Activated CD4-positive, alpha-beta T cell treated with anti-CD3 and anti-CD28 coated beads, Interleukin-2, Interleukin-4, amounts not matched to agents 100 ng/mL and 50 ng/mL, durations not matched to agents 16 hours and 8 hours (primary cell): ENCODE measurements at places on chromosomes 11 and 22.

- DNase-seq: no peak
These were observed 284.5 kb downstream of the LARGE1 start for GRCh38 chr22:33635766-33636165.

- DNase-seq: peak; percentile 65
These were observed 13.1 kb upstream of the UCP2 start for GRCh38 chr11:73995731-73996130.

GRCh38 chr11:128579798-128580504 is 7.4 kb downstream of the ETS1 start:
- DNase-seq: peak; percentile 75

DNA sequence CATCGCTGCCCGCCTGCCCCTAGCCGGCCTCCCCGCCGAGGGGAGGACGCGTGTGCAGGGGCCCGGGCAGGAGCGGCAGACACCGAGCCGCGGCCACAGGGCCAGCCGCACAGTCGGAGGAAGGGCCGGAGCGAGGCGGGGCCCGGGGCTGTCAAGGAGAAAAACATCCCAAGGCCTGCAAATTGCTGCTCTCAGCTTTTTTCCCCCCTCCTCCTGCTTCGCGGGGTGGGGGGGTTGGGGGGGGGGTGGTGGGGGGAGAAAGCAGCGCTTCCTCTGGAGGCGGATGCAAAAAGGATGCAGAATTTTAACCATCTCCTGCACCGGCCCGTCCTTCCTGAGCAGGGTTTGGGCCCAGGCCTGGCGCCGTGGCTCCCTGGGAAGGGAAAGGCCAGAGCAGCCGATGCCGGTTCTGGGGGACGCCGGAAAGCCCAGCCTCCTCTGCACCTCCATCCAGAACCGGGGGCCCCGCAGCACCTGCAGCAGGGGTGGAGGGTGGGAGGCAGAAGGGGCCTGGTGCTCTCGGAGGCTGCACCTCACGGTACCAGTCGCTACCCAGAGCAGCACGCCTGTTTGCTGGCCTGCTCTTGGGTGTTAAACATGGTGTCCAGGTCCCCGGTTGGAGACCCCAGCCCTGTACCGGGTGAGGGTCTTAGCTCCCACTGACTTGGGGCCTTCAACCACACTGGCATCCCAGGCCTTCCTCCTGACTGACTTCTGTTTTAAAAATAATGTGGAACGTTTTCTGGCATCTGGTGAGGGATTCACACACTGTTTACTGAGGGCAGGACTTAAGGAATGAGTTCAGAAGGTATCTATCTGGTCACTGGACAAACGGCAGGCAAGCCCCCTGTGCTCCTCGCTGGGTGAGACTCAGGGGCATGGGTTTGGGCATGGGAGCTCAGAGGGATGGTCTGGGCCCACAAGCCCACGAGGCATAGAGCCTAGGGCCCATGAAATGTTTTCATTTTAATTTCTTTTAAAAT is 77.4 kb upstream of the WNT7B start:
- DNase-seq: peak; percentile 30

DNA sequence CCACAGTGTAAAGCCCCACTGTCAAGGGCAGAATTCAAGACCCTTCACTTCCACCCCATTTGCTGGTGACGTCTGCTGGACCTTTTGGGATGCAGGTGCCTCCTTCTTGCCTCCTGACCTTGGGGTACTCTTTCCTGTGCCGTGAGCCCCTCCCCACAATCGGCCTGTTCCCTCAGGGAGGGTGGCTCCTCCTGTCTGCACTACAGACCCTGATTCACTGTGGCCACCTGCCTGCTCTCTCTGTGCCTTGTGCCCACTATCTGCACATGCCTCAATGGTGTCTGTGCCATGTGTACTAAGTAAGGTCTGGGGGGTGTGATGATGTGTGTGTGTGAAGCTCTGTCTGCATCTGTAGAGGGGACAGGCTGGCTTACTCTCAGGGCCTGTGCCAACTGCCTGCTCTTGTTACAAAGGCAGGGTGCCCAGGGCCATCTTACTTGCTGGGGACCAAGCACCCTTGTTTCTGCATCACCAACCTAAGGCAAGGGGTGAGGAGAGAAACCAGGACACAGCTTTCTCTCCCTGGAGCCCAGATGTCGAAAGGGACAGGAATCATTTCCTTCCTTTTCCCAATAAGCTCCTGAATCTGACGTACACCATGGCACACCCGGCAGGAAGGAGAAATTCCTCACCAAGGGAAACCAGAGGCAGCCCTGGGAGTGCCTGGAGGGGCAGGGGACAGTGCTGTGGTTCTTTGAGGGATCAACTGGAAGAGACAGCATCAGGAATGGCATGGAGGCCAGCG is 3.7 kb downstream of the PPM1F start:
- no peak for DNase-seq

DNA sequence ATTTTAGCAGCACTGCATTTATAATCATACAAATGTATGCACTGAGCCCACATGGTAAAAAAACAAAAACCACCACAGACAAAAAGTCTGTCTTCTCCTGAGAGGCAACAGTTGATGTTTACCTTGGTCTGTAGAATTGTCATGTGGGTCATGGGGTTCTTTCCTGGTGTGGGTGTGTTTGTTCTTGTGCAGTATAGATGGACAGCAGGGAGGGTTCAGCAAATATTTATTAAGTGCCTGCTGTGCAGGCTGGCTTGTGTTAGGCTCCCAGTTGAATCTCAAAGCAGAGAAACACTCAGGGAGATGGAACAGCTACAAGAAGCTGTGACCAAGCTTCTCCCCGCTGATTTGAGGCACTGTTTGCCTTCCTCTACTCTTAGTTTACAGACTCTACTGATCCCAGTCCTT is 82.2 kb downstream of the PISD start:
- no peak for DNase-seq

- DNase-seq: no peak
These were observed 818.6 kb downstream of the FAM181B start for GRCh38 chr11:81915045-81915444.

DNA sequence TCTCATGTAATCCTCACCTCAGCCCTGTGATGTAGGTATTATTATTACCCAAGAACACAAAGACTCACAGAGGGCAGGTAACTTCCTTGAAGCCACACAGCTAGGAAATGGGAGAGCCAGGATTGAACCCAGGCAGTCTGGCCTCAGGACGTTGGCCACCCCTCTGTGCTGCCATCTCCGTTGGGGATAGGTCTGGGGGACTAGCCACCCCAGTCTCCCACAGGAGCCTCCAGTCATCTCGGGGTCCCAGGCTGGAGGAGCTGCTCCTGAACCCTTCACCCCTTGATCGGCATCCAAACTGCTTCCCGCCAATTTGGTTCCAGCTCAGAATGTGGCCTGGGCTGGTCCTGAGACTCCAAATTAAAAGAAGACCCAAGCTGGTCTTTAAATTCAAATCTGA is 10.4 kb upstream of the TCF20 start:
- DNase-seq: no peak

GRCh38 chr11:66835768-66836405 is 7.4 kb upstream of the RCE1 start:
- DNase-seq: no peak

DNA sequence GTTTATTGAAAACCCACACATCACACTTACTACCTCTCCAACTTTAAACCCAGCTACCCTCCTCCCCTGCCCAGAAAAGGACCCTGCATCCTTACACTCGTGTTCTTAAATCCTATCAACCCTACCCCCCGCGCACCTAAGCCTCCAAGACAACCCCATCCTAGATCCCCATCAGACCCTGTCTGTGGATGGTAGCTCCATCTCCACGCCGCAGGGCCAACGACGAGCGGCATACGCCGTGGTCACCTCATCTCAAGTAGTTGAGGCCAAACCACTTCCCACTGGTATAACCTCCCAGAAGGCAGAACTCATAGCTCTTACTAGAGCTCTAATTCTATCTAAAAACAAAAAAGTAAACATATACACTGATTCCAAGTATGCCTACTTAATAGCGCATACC is 9.4 kb upstream of the OR56A3 start:
- DNase-seq: no peak

GRCh38 chr11:73308003-73308960 is at the start of gene ARHGEF17:
Gene ARHGEF17, plus strand, starts transcription at chr11:73308276. Its CDS starts 363 bp downstream, at chr11:73308639.
- no peak for DNase-seq

DNA sequence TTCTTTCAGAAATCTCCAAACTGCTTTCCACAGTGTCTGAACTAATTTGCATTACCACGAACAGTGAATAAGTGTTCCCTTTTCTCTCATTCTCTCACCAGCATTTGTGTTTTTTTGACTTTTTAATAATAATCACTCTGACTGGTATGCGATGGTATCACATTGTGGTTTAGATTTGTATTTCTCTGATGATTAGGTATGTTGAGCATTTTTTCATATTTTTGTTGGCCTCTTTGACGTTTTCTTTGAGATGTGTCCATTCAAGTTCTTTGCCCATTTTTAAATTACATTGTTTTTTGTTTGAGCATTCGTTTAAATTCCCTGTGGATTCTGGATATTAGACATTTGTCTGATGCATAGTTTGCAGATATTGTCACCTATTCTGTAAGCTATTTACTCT is 1639.6 kb upstream of the TENM4 start:
- no peak for DNase-seq

GRCh38 chr22:49825436-49825835 is 2.2 kb downstream of the BRD1 start:
- DNase-seq: no peak

DNA sequence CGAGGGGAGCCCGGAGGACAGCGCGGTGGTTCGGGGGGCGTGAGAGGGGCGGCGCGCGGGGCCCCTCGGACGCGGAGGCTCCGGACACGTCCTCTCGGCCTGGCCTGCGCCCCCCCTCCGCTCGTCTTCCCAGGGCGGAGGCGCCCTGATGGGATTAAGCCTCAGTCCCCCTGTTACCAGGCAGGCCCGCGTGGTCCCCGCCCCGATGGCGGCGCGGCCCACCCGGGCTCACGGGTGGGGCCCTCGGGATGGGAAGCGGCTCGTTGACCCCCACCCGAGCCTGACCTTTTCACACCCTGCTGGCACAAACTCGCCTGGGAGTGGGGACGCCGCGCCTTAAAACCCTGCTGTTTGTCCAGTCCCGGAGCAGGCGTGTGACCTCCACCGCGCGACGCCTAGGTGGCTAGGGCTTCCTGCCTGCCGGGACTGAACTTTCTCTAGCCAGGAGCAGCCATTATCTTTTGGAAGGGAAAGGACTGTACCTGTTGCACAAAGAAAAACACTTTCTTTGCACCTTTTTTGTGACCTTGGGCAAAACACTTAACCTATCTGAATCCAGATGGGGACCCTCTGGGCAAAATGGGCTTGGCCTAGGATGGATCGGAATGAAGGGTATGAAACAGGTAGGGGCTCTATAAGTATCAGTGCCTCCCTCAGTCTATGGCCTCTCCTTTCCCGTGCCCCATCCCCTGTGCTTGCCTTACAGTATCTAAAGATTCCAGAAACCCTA is 1.0 kb downstream of the KIAA1671 start:
- DNase-seq: no peak

GRCh38 chr11:132358573-132358953 is 988.1 kb downstream of the NTM start:
- DNase-seq: no peak

DNA sequence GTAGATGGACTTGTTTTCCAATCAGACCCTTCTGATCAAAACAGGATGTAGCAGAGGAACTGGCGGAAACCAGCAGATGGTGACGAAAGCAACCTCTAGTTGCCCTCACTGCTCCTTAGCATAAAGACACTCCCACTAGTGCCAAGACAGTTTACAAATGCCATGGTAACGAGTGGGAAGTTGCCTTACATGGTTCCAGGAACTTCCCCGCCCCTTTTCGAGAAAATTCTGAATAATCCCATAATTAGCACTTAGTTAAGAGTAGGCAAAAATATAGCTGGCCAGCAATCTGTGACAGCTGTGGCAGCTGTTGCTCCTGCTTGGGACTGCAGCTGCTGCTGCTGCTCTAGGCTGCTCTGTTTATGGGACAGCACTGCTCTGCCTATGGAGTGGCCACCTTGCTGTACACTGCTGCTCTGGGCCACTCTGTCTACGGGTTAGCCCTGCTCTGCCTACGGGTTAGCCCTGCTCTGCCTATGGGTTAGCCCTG is 33.4 kb upstream of the SORL1 start:
- DNase-seq: peak; percentile 42

- no peak for DNase-seq
These were observed 1.2 kb downstream of the ARHGEF17 start for GRCh38 chr11:73308961-73309919.

GRCh38 chr11:76577226-76577920 is 93.2 kb downstream of the LRRC32 start:
- DNase-seq: no peak

DNA sequence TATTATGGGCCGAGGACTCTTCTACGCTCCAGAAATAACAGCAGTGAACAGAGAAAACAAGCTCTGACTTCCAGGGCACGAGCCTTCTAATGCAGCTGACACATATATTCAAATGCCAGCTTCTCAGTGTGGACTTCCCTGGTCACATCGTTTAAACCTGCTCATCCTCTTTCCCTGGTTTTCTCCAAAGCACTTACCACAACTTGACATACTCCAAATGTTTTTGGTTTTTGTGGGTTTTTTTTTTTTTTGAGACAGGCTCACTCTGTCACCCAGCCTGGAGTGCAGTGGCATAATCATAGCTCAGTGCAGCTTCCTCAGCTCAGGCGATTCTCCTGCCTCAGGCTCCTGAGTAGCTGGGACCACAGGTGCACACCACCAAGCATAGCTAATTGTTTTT is 105.5 kb downstream of the MICAL3 start:
- no peak for DNase-seq

GRCh38 chr11:85643191-85643614 is 4.6 kb upstream of the TMEM126A start:
- DNase-seq: no peak

DNA sequence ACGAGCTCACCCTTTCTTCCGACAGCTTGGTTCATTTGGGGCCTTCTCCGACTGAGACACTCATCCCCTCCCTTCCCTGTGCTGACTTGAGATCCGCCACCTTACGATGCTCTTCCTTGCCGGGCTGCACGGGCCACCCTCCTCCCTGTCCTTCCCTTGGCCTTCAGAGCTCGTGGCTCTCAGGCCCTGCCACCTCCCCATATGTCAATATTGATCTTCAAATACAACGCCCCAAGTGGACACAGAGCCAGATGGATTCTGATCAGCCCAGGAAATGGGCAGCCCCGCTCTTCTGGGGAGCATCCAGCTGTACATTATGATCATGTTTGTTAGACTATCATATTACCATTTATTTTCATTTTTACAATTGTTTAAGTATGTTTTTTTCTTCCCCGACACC is 812.8 kb downstream of the TBC1D22A start:
- DNase-seq: no peak

DNA sequence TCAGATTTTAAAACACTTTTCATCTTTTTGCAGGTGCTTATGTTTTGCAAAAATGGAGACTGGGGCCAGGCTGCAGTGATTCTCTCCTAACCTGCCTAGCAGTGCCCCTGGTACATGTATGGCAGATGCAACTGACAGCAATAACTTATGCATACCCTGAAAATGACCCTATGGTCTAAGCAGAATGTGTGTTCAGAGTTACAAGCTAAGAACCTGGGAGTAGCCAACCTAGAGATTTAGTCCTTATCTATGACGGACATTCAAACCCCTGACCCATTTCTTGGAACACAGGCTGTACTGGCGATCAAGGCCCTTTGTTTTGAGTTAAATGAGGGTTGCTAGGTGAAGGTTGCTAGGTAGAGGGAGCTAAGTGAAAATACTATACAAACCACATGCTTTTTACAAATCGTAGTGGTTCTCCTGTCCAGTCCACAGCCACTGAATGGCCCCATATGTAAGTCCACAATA is 184.9 kb upstream of the SESN3 start:
- no peak for DNase-seq
